ENCODE measurements at places on chromosomes 5 and 9.
A peak's percentile ranks its signal among the peaks of the same experiment; 100 is the strongest.

DNA sequence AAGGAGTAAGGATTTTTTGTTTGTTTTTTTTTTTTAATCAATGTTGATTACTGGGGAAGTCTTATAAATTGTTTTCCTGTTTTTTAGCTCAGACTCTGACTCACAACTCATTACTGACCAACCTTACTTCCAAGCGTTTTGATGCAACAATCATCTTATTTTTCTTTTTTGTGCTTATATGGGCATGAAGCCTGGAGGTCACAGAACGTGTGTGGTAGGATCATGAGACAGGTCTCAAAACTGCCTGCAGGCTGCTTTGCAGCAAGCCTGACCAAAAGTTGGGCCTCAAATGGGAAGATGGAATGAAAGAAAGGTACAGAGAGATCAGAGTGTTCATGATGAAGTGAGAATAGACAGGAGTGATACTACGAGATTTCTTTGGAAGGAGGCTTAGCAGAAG lies 38.5 kb downstream of the SNCAIP start:
- no peaks in the 10 kb centered on the region for H3K27me3 ChIP-seq
- H3K27ac ChIP-seq = no peak overlapping the region
- no peaks in the 10 kb centered on the region for H3K36me3 ChIP-seq
- peaks cover 18% of the 10 kb centered on the region for H3K4me1 ChIP-seq
- DNase-seq = no peak

DNA sequence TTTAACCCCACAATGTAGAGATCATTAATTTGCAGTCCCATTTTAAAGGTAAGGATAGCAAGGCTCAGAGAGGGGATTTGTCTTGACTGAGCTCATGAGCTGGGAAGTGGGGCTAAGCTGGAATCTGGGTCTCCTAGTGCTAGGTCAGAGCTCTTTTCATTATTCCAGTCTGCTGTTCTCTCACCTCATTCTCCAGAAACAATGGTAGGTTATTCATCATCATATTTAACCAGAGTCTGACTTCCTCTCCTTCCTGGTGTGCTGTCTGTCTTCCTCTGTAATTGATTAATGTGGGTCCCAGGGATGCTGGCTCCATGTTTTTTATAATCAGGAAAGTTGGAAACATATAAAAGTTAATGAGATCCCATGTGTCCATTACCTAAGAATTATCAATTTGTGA lies 20.6 kb downstream of the C9orf43 start:
- H3K27me3 ChIP-seq = no peaks in the 10 kb centered on the region
- H3K36me3 ChIP-seq = no peaks in the 10 kb centered on the region
- H3K4me1 ChIP-seq = no peaks in the 10 kb centered on the region
- H3K27ac ChIP-seq = no peak overlapping the region
- no peak overlapping the region for H3K4me3 ChIP-seq
- no peak for DNase-seq

GRCh38 chr5:152673601-152674000 lies 268.5 kb upstream of the NMUR2 start:
- H3K4me1 ChIP-seq = no peaks in the 10 kb centered on the region
- no peaks in the 10 kb centered on the region for H3K27me3 ChIP-seq
- no peak overlapping the region for H3K27ac ChIP-seq
- H3K4me3 ChIP-seq = no peak overlapping the region
- DNase-seq = no peak

DNA sequence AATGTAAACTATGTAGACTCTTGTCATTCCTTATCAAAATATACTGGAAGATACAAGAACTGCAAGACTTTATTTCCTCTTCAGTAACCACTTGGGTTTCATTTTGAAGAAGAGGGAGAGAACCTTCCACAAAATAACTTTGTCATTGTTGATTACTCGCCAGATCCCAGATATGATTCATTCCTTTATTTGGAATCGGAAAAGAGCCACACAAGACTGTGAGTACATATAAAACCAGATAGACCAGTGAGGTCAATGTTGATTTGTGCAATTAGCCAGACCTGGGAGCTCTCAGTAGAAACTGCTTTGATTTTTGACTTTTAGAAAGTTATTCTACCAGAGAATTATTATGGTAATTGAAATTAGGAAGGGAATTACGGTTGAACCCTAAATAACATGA lies 146.1 kb downstream of the TMEM167A start:
- no peak for DNase-seq
- no peaks in the 10 kb centered on the region for H3K36me3 ChIP-seq
- H3K4me3 ChIP-seq = no peak overlapping the region
- no peak overlapping the region for H3K27ac ChIP-seq
- H3K4me1 ChIP-seq = no peaks in the 10 kb centered on the region

GRCh38 chr5:72920690-72921502 lies 34.9 kb upstream of the FCHO2 start:
- H3K4me1 ChIP-seq = no peaks in the 10 kb centered on the region
- H3K36me3 ChIP-seq = no peaks in the 10 kb centered on the region
- H3K27me3 ChIP-seq = no peaks in the 10 kb centered on the region
- no peak overlapping the region for H3K27ac ChIP-seq
- H3K4me3 ChIP-seq = no peak overlapping the region

- H3K36me3 ChIP-seq = no peaks in the 10 kb centered on the region
- H3K27ac ChIP-seq = no peak overlapping the region
- no peaks in the 10 kb centered on the region for H3K27me3 ChIP-seq
- no peak overlapping the region for H3K4me3 ChIP-seq
These were observed 2.1 kb upstream of the UIMC1 start for GRCh38 chr5:177008716-177009115.

- no peak overlapping the region for H3K4me3 ChIP-seq
- no peaks in the 10 kb centered on the region for H3K4me1 ChIP-seq
- no peaks in the 10 kb centered on the region for H3K27me3 ChIP-seq
- DNase-seq = no peak
These were observed 18.0 kb upstream of the STARD4 start for GRCh38 chr5:111530298-111530740.

DNA sequence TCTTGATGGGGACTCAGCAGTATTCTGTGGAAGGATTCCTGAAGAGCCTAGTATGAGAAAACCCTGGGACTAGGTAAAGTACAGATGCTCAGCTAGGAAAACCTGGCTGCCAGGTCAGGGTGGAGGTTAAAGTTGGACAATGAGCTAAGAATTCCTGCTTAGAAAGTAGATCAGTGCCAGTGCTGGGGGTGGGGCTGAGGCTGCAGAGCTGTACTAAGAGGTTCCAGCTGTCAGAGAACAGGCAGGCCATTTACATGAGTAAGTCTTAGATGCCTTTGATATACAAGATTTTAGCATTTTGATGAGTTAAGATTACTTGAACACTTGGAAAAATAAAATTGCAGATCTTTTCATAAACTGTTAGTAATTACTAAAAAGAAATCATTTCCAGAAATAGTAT lies 332.3 kb upstream of the NUDT12 start:
- H3K36me3 ChIP-seq = no peaks in the 10 kb centered on the region
- DNase-seq = no peak
- no peaks in the 10 kb centered on the region for H3K27me3 ChIP-seq
- no peak overlapping the region for H3K27ac ChIP-seq
- H3K4me3 ChIP-seq = no peak overlapping the region

DNA sequence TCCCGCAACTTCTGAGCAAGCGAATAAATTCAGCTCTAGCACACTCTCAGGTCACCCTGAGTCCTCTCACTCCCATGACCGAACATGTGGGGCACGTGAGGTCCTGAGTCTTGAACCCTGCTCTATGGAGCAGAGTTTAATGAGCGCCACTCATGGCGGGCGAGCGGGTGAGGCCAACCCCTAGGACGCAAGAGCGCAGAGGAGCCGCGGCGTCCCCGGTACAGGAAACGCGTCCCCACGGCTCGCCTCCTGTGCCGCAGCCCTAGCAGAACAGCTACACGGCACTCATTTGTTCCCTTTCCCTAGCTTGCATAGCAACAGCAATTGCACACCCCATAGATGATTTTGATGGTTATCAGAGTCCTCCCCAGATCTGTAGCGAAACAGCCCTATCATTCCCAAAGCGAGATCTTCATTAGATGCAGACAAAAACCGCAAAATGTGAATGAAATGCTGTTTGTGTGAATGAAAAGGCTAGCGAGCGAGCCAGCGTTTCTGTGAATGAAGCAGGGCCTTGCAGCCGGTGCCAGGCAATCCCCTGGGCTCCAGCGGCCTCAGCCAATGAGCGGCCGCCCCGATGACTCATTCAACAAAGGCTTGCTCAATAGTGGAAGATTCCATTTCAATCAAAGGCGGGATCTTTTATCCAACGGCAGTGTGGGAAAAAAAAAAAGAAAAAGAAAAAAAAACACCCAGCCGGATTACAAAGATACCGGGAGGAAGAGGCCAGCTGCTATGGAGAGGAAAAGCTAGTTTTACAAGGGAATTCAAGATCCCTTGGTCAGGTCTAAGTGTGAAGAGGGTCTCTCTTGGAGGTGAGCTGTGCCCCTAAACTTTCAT lies 1.5 kb upstream of the SHC3 start:
- H3K27ac ChIP-seq = no peak overlapping the region
- peak; percentile 81 for DNase-seq
- H3K27me3 ChIP-seq = peaks cover 6% of the 10 kb centered on the region
- H3K36me3 ChIP-seq = no peaks in the 10 kb centered on the region

- no peaks in the 10 kb centered on the region for H3K36me3 ChIP-seq
- H3K27me3 ChIP-seq = no peaks in the 10 kb centered on the region
- no peak overlapping the region for H3K27ac ChIP-seq
- no peak overlapping the region for H3K4me3 ChIP-seq
- peaks cover 4% of the 10 kb centered on the region for H3K4me1 ChIP-seq
These were observed 173.7 kb downstream of the FAM114A2 start for GRCh38 chr5:153865016-153865415.

GRCh38 chr5:1127959-1128785 lies 16.3 kb upstream of the SLC12A7 start:
- no peak overlapping the region for H3K4me3 ChIP-seq
- H3K36me3 ChIP-seq = no peaks in the 10 kb centered on the region
- no peak for DNase-seq

DNA sequence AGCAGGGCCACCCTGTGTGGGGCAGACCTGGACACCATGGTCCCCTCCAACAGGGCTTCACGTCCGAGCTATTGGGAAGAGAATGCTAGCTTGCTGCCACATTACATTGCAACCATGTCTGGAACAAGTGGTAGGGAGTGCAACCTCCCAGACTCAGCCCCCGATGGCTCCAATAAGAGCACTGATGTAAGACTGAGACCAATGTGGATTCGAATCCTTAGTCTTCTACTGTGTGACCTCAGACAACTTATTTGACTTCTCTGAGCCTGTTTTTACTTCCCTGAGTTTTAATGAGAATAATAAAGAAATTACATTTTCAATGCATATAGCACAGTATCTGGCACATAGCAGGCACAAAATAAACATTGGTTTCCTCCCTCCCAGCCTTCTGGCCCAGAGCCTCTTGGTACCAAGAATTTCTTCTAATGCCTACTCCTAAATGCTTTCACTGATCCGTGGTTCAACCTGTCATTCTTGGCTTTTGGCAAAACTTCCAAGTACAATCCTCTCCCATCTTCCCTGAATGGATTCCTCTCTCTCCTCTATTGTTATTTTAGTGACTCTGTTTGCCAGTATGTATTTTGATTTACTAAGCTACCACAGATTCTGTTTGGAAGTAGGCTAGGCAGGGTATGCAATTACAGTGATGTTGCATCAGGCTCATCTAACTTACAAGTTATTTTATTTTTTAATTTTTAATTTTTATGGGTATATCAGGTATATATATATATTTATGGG lies 34.6 kb upstream of the COL15A1 start:
- DNase-seq = peak; percentile 0
- H3K27me3 ChIP-seq = no peaks in the 10 kb centered on the region
- no peaks in the 10 kb centered on the region for H3K4me1 ChIP-seq
- no peaks in the 10 kb centered on the region for H3K36me3 ChIP-seq
- H3K4me3 ChIP-seq = no peak overlapping the region

DNA sequence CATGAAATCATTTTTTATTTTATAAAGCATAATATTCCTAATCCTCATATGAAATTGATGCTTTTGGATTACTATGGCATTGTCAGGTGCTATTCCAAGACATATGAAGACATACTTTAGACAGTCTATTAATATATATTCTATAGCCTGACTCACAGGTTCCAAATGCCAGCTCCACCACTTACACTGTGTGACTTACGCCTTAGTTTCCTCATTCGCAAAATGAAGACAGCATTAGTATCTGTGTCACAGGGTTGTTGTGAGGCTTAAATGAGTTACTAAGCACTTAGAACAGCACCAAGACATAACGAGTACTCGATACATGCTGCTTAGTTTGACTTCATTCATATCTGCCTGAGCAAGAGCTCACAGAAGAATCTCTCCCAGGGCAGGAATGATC lies 132.2 kb upstream of the PTGER4 start:
- H3K27me3 ChIP-seq = no peaks in the 10 kb centered on the region
- no peak for DNase-seq
- no peak overlapping the region for H3K4me3 ChIP-seq

DNA sequence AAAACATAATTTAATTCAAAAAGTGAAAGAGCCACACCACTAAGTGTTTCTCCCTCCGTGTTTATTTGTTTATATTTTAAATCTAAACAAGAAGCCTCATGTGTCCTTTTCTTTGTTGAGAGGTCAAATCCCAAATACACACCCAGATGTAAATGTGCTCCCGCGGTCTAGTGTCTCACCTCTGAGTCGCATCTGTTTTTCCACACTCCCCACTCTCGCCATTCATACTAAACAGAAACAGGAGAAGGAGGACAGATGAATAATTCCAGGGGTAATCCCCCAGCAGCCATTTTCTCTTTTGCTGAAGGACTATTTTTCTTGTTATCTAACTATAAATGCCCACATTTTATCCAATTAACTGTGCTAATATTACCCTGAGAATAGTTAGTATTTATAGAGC lies 361.6 kb upstream of the RIOK2 start:
- H3K4me3 ChIP-seq = no peak overlapping the region
- no peaks in the 10 kb centered on the region for H3K4me1 ChIP-seq

DNA sequence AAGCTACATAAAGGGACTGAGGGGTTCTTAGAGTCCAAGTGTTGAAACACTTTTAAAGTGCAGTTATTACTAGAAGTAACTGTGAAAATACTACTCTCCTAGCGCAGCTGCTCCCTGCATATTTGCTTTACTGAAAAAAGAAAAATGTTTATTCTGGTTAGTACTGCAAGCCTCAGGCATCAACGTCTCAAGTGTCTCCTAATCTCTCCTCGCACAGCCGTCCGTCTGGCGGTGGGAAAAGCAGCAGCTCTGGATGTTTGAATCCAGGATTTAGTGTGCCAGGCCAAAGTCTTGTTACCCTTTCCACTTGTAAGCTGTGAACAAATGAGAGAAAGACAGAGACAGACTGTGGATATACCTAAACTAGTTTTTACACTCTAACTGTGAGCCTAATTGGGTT lies 31.1 kb downstream of the RORB start:
- peaks cover 5% of the 10 kb centered on the region for H3K4me1 ChIP-seq
- no peaks in the 10 kb centered on the region for H3K27me3 ChIP-seq
- no peak overlapping the region for H3K4me3 ChIP-seq
- H3K27ac ChIP-seq = no peak overlapping the region

- H3K27ac ChIP-seq = no peak overlapping the region
- H3K36me3 ChIP-seq = no peaks in the 10 kb centered on the region
- no peaks in the 10 kb centered on the region for H3K4me1 ChIP-seq
- no peak for DNase-seq
- no peaks in the 10 kb centered on the region for H3K27me3 ChIP-seq
- no peak overlapping the region for H3K4me3 ChIP-seq
These were observed 14.0 kb downstream of the MCC start for GRCh38 chr5:113474100-113474728.

- no peaks in the 10 kb centered on the region for H3K27me3 ChIP-seq
- H3K36me3 ChIP-seq = no peaks in the 10 kb centered on the region
- no peak overlapping the region for H3K4me3 ChIP-seq
- no peak for DNase-seq
These were observed 76.5 kb downstream of the KCTD16 start for GRCh38 chr5:144247131-144247530.

GRCh38 chr5:73387601-73388305 lies 60.8 kb downstream of the FOXD1 start:
- H3K36me3 ChIP-seq = no peaks in the 10 kb centered on the region
- no peaks in the 10 kb centered on the region for H3K4me1 ChIP-seq

- no peak overlapping the region for H3K4me3 ChIP-seq
- no peak overlapping the region for H3K27ac ChIP-seq
- peaks cover 4% of the 10 kb centered on the region for H3K4me1 ChIP-seq
These were observed 18.1 kb downstream of the KYAT1 start for GRCh38 chr9:128863647-128864046.

All from H1 (cell line).